ENCODE measurements at places on chromosomes 3 and 15. TPM values are rescaled to one million over a fixed set of nuclear protein-coding genes. Genes with fewer than 3 reads are reported as not detected.

The SLC22A14 gene
- total RNA-seq: 0.12 TPM

The CHRM5 gene
- not detected for total RNA-seq

The SLC24A5 gene
- total RNA-seq: not detected

The HYAL1 gene
- total RNA-seq: 0.69 TPM

The CHST14 gene
- total RNA-seq: 16.7 TPM

The ADGRG7 gene
- total RNA-seq: not detected

The NRG4 gene
- total RNA-seq: 0.68 TPM

The CLK3 gene
- 40.5 TPM for total RNA-seq
